ENCODE measurements at places on chromosomes 3 and 15. TPM values are rescaled to one million over a fixed set of nuclear protein-coding genes. Genes with fewer than 3 reads are reported as not detected.

Gene SKOR1
- 0.36 TPM for total RNA-seq

Gene CKMT1A
- total RNA-seq: not detected

Gene INKA1
- 5.2 TPM for total RNA-seq

Gene PP2D1
- not detected for total RNA-seq

Gene LRRN1
- 6.8 TPM for total RNA-seq

Gene UBA7
- 3.5 TPM for total RNA-seq

Gene PRTG
- 0.05 TPM for total RNA-seq

Gene TMOD3
- 6.7 TPM for total RNA-seq

Gene MEGF11
- total RNA-seq: not detected

Gene MESP1
- total RNA-seq: 5.3 TPM

Gene GOLGA8R
- 0.98 TPM for total RNA-seq

Gene EBLN2
- total RNA-seq: 0.36 TPM

Gene NR2E3
- total RNA-seq: not detected

Gene WNT7A
- total RNA-seq: not detected

Gene MYH15
- 0.27 TPM for total RNA-seq

Gene LRTM1
- not detected for total RNA-seq

Gene SH2D7
- not detected for total RNA-seq

Gene KBTBD13
- 1.4 TPM for total RNA-seq

Gene GOLGA8J
- not detected for total RNA-seq

Gene FGF12
- total RNA-seq: 1.2 TPM

Gene C3orf20
- total RNA-seq: not detected

Gene ZNF609
- total RNA-seq: 16.5 TPM

Gene CHRD
- total RNA-seq: 5.7 TPM

Gene GHSR
- total RNA-seq: not detected

Gene PHC3
- total RNA-seq: 25.4 TPM

Gene NMB
- total RNA-seq: not detected

Gene BNC1
- total RNA-seq: not detected

Gene AMIGO3
- 0.42 TPM for total RNA-seq

Gene MRPS11
- 47.0 TPM for total RNA-seq

Gene FYCO1
- total RNA-seq: 99.8 TPM

Gene OR5K2
- not detected for total RNA-seq

Gene PLD1
- 5.4 TPM for total RNA-seq

Gene MKRN3
- total RNA-seq: 0.29 TPM

Gene GPR156
- not detected for total RNA-seq

Gene FBXL22
- total RNA-seq: not detected

Gene TRH
- total RNA-seq: not detected

Gene GOLGA8M
- not detected for total RNA-seq

Gene ZNF501
- 1.2 TPM for total RNA-seq

Gene SACM1L
- total RNA-seq: 7.7 TPM

Gene CDHR4
- total RNA-seq: not detected

Gene FMN1
- total RNA-seq: 4.3 TPM
